ENCODE measurements at places on chromosomes 7 and 10.

GRCh38 chr7:54778696-54779540 lies 19.9 kb upstream of the SEC61G start:
- DNase-seq, result no peak

DNA sequence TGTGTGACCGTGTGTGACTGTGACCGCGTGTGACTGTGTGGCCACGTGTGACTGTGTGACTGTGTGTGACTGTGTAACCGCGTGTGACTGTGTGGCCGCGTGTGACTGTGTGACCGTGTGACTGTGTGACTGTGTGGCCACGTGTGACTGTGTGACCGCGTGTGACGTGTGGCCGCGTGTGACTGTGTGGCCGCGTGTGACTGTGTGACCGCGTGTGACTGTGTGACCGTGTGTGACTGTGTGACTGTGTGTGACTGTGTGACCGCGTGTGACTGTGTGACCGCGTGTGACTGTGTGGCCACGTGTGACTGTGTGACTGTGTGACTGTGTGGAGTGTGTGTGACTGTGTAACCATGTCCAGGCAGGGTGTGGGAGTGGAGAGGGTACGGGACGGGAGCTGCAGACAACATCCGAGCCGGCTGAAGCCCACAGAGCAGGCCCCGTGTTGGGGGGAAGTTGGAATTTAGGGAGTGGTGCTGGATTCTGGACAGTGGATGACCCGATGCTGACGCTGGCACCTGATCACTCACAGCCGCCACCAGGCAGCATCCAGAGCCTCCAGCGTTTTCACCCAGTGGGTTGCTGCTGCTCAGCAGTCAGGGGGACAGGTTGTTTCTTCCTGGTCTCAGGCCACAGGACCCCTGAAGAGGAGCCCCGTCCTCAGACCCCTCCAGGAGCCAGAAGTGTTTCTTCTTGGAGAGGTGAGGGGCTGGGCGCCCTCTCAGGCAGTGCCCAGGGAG lies 503.5 kb downstream of the DNAJB6 start:
- DNase-seq, result no peak

GRCh38 chr7:12638851-12639456 lies 48.5 kb upstream of the ARL4A start:
- peak; percentile 64 for DNase-seq

DNA sequence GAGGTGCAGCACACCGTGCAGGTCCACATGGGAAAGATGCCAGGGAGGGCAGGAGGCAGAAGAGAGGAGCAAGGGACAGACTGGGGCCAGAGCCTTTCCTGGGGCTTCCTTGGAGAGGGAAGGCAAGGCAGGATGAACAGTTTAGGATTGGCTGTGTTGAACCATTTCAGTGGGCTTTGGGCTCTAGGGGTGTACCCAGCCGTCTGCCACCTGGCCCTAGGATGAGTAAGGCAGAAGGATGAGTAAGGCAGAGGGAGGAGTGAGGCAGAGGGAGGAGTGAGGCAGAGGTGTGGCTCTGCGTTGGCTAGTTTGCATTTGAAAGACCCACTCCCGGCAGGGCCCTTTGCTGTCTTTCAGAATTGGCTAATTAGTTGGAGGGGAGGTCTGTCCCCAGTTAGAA lies 31.5 kb upstream of the PRF1 start:
- no peak for DNase-seq

GRCh38 chr10:90777621-90778020 lies 80.2 kb downstream of the HTR7 start:
- DNase-seq, result no peak

- no peak for DNase-seq
Observed at GRCh38 chr10:3902809-3903410, 117.9 kb upstream of the KLF6 start.

GRCh38 chr7:114648117-114648516 lies 233.5 kb downstream of the FOXP2 start:
- DNase-seq, result no peak

- DNase-seq, result no peak
Observed at GRCh38 chr7:41478187-41478586, 224.7 kb downstream of the INHBA start.

GRCh38 chr10:72625276-72625607 lies 637 bp downstream of the MICU1 start:
- no peak for DNase-seq

DNA sequence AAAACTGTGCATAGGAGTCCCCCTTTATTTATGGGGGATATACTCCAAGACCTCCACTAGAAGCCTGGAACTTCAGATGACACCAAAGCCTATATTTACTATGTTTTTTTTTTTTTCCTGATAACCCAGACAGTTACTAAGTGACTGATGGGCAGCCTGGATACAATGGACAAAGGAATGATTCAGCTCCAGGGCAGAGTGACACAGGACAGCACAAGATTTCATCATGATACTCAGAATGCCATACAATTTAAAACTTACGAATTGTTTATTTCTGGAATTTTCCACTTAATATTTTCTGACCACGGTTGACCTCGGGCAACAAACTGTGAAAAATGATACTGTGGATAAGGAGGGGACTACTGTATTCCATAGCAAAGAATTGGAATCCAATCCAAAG lies 843.6 kb downstream of the PCDH15 start:
- no peak for DNase-seq

- no peak for DNase-seq
Observed at GRCh38 chr10:132813560-132814468, 27.9 kb upstream of the NKX6-2 start.

- no peak for DNase-seq
Observed at GRCh38 chr10:10788761-10789160, 228.9 kb upstream of the CELF2 start.

- DNase-seq, result no peak
Observed at GRCh38 chr7:3243256-3243655, 57.8 kb upstream of the SDK1 start.

GRCh38 chr10:17003651-17004286 lies 125.8 kb downstream of the CUBN start:
- DNase-seq, result peak; percentile 26

DNA sequence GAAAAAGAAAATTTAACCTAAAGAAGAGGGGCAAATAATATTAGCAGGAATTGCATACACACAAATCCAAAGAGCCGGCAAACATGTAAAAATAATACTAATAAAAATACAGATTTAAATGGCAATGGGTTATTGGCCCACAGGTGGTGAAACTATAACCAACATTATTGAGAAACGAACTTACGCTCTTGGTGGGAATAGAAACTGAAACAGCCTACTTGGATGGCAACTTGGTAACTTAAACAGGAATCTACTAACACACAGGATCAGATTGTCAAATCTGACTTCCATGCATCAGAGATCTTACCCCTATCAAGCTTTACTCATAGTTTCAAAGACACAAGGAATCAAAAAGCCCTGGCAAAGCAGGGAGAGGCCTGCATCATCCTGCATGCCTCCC lies 66.5 kb downstream of the ANLN start:
- no peak for DNase-seq

DNA sequence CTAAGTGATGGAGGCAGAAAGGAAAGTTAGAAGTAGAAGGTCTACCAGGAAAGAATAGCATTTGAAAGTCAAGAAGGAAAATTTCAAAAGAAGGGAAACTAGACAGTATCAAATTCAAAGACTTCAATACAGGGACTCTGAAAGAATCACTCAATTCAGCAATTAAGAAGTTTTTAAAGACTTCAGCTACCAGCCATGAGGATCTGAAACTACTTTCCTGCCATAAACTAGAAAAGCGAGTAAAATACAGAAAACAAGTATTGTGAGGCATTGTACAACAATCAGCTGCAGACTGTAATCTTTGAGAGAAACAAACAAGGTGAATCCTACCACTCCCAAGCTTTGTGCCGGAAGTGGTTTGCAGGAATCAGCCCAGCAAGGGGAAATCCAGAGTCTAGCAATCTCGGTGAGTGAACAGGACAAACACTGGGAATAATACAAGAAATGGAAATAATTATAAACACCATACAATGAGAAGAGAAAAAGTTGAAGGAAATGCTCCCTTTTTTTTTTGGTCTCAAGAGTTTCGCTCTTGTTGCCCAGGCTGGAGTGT lies 62.4 kb downstream of the ARHGAP12 start:
- no peak for DNase-seq

- DNase-seq, result no peak
Observed at GRCh38 chr7:28395831-28396230, 16.5 kb upstream of the CREB5 start.

DNA sequence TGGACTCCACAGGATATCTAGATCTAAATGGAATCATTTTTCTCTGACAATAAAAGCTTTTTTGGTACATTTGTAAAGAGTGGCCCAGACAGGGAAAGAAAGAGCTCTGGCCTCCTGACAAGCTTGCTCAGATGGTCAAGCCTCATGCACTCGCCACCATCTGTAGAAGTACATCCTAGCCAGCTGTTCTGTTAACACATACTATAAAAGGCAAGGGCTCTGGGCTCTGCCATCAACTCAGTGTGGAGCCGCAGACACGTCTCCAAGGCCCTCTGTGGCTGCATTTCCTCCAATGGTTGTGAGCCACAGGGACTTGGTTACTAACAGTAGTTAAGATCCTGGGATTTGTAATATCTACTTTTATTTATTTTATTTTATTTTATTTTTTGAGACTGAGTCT lies 70.8 kb upstream of the KDM7A start:
- DNase-seq, result no peak

- DNase-seq, result no peak
Observed at GRCh38 chr10:43981232-43981631, 332.6 kb upstream of the ZNF32 start.

GRCh38 chr7:140458916-140459315 lies 20.4 kb downstream of the MKRN1 start:
- no peak for DNase-seq

GRCh38 chr10:124012066-124012465 lies 81.3 kb downstream of the CHST15 start:
- no peak for DNase-seq

GRCh38 chr7:30998180-30998579 lies 34.4 kb downstream of the GHRHR start:
- DNase-seq, result no peak

GRCh38 chr10:49831352-49832035 lies 69.4 kb upstream of the OGDHL start:
- DNase-seq, result no peak

DNA sequence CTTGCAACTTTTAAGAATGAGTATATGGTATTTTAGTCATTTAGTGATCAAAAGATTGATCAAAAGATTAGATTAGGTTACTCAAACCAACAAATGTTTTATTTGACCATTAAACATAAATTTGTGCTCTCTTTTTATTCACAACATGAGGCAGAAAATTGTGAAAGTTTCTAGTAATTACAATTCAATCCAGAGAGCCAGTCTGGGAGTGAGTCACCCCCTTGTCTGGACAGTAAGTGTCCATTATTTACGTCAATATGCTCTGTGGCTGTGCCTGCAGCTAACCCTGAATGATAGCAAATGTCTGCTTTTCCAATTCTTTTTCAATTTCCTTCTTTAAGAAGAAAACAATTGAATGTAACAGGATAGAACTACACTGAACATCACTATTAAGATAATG lies 27.9 kb downstream of the GNG11 start:
- DNase-seq, result no peak

DNA sequence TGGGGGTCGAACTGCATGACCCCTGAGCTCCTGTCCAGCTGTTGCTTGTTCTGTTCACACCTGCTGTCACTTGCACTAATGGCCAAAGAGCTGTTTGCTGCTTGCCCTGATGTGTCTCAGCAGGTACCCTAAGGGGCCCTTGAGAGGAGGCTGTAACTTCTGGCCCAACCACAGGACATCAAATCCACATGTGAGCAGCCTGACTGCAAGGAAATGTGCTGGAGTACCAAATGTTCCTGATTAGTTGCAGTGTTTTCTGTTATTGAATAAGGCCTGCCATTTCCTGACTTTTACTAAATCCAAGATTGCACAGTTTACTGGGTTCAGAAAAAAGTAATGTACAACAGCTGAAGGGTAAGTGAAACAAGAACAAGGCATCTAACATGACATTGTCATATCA lies 91.7 kb upstream of the IL6 start:
- DNase-seq, result no peak

GRCh38 chr10:79098596-79099015 lies 29.8 kb downstream of the ZMIZ1 start:
- DNase-seq, result no peak

DNA sequence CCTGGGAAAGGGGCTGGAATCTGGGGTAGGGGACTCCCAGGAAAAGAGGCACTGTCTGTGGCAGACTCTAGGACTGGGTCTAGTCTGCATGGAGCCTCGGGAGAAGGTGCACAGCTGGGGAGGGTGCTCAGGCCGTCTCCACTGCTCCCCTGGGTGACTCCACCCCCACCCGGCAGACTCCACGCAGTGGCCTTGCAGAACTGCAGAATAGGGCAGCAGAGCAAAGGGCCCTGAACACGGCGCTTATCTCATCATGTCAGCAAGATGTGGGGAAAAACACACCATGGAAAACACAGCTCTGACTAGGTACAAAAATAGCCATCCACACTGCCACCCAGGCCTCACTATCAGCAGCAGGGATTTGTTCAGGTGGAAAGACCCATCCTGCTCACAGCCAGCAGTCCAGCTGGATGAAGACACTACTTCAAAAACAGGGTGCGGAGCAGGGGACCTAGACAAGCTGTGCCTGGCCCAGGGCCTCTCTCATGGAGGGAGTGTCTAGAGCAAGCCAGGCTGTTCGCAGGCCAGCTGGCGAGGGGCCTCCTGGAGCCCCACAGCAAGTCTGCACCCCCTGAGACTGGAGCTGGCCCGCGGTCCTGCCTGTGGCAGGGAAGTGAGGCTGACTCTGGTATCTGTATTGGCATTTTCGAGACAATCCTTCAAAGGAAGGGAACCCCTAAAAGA lies 11.7 kb downstream of the MAT1A start:
- DNase-seq, result no peak
